ENCODE measurements at places on chromosomes 4 and X.

GRCh38 chr4:100582146-100582545, 64.3 kb upstream of the EMCN start:
- no peak for DNase-seq

DNA sequence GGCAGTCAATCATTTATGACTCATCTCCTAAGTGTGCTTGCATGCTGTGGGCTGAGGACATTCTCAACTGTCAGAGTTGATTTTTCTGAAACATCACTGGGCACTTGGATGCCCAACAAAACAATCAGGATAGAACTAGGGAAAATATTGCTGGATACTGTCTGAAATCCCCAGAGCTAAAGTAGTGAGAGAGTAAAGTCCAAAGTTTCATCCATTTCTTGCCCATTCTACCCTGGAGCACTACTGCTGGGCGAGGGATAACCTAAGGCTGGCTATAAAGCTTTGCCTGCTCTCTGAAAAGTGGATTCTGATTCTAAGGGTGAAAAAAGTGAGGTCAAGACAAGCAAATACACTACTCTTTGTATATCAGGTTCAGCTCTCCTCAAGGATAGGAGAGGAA, 279.6 kb upstream of the EDA2R start:
- DNase-seq, result no peak

DNA sequence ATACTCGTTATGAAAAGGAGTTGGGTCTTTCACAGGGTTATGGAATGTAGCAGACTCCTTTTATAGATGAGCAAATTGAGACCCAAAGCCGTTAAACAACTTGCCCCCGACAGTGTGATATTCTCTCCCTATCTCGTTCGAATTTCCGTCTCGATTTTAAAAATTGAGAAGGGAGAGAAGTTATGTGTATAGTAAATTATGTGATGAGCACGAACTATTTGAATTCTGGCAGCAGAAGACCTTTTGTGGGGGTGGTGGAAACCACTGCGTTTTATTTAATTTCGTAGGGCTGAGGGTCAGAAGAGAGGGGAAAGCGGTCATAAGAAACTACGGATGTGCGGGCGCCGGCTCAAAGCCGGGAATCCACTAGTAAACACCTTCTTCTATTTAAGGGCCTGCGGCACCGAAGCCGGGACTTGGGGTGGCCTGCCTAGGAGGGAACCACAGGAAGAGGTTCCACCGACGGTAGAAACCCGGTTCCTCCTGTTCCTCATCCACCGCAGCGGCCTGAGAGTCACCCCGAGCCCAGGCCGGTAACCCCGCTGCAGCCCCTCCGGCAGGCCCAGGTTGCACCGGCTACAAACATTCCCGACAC, 1.5 kb upstream of the DDX3X start:
- DNase-seq, result no peak

DNA sequence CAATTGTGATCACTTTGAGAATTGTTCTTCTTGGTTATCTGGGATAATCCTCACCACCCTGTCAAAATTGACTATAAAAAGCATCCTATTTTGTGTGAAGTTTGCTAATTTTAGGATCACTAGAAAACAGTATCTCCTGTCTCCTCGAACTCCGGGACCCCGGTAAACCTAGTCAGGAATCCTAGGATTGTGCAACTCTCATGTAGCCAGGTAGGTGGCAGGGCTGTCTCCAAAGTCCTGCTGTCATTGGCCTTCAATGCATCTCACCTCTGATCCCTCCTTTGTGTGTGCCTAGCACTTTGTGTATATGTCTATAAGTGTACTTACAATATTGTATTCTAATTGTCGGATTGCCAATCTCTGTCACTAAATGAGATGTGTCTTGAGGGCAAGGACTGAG, 1564.8 kb downstream of the RPA4 start:
- no peak for DNase-seq

GRCh38 chrX:26442340-26442739, 226.4 kb downstream of the MAGEB5 start:
- no peak for DNase-seq

- DNase-seq, result no peak
Observed at GRCh38 chrX:142076633-142077032, 128.5 kb downstream of the MAGEC2 start.

DNA sequence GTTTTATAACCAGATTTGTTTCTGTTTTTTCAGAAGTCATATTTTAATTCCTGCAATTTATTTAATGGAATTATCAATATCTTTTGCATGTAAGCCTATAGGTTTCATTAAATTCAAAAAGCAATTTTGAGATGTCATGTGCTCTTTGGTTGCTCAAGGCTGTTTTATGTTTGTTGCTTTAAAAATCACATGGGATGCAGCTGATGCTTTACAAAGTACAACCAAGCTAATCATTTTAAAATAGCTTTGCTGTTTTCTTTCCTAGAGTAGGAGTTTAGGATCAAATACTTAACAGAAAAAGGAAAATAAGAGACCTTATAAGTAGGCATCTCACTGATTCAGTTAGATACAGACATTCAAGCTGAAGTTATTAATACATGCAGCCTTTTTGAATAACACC, 11.3 kb downstream of the CPEB2 start:
- DNase-seq, result no peak

- DNase-seq, result no peak
Observed at GRCh38 chr4:101953949-101954348, 163.4 kb downstream of the BANK1 start.

- no peak for DNase-seq
Observed at GRCh38 chr4:42750091-42750490, 93.2 kb upstream of the ATP8A1 start.

DNA sequence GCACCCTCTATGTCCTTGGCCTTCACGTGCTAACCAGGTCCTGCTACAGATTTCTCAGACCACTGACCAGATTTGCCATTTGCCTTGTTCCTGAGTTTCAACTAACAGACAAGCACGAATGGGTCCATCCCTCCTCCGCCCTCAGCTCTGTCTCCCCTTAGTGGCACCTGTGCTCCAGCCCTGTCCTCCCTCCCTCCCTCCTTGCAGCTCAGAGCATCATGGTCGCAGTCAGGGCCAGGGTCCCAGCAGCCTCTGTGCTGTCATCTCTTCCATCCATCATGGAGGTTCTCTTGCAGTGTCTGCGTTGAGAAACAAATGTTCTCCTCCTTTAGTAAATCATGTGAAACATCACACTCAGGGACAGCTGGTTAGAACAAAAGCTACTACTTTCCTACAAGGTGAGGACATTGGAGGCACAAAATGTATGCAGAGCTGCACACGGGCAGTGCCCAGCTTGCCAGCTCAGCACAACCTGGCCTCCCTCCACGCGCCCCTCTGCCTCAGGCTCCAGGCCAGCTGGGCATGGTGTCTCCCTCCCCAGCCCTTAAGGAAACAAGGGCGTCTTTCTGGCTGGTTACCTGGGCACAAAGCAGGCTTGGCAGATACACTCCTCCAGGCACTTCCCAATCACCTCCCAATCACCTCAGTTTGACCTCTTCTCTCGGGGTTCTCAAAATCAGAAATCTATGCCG, 79.5 kb upstream of the ATP6AP2 start:
- DNase-seq, result no peak

- no peak for DNase-seq
Observed at GRCh38 chrX:133939655-133940302, 45.6 kb downstream of the GPC3 start.

- DNase-seq, result no peak
Observed at GRCh38 chr4:42605264-42605663, 51.6 kb downstream of the ATP8A1 start.

- DNase-seq, result no peak
Observed at GRCh38 chr4:94032754-94033153, 174.9 kb upstream of the SMARCAD1 start.

DNA sequence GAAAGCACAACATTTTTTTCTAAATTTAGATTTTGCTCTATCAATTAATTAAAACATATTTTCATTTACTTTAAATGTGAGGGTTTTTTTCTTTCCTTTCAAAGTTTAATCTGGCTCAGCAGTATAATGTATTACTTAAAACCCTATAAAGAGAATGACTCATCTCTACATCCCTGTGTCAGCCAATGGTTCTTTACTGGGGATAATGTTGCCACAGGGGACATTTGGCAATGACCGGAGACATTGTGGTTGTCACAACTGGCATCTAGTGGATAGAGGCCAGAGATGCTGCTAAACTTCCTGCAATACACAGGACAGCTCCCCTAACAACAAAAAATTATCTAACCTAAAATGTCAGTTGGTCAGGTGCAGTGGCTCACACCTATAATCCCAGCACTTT, 53.8 kb downstream of the SYNPO2 start:
- DNase-seq, result no peak

GRCh38 chrX:134932528-134933217, 58.1 kb upstream of the SMIM10 start:
- DNase-seq, result no peak

DNA sequence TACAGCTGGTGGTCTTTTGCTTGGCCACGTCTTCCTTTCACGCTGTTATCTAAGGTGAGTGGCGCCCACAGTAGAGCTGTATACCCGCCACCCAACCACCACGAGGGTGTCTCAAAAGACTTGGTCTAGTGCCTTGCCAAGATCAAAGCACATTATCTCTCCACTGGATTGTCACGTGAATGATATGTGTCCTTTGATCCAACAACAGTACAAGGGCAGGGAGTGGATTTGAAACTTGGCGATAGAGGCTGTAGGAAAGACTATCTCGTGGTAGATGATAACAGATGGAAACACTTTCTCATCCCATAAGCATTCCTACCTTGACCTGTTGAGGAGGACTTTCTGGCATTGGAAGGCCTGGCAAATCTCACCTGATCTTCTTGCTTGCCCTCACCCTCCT, 37.7 kb upstream of the BCLAF3 start:
- no peak for DNase-seq

- no peak for DNase-seq
Observed at GRCh38 chrX:132737743-132738142, 220.7 kb downstream of the HS6ST2 start.

DNA sequence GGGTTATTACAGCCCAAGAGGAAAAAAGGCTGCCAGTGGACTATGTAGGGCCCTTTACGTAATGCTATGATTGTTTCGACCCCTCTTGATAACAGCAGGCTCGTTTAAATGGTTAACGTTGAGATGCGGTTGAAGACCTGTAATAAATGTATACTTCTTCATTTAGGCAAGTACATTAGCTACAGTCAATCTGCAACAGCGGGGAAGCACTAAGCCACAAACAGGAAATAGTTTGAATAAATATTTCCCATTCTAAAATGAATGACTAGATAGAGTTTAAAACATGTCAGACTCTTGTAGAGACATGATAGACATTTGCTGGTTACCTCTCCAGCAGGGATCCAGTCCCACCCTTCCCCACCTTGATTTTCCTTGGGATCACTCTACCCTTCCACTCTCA, 38.1 kb upstream of the STIM2 start:
- no peak for DNase-seq

DNA sequence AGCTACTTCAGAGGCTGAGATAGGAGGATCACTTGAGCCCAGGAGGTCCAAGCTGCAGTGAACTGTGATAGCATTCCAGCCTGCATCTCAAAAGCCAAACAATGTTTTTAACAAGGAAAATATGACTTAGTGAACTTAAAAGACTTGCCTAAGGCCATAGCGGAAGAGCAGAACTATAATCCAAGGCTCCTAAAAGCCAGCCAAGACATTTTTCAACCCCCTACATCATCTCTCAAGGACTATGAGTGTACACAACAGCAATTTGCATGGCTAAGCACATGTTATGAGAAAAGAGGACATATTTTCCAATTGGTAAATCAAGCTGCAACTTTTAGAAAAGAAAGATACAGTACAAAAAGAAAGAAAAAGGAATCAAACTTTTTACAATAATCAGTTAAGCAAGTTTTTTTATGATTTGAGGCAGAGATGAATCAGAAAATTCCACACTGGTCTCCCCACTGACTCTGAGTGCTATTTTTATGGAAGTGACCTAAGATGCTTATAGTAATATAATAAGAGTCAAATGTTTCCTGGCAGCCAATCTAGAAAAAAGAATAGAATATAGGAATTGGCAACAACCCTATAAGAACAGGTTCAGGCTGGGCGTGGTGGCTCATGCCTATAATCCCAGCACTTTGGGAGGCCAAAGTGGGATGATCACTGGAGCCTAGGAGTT, 9.8 kb upstream of the ACOT9 start:
- DNase-seq, result no peak

DNA sequence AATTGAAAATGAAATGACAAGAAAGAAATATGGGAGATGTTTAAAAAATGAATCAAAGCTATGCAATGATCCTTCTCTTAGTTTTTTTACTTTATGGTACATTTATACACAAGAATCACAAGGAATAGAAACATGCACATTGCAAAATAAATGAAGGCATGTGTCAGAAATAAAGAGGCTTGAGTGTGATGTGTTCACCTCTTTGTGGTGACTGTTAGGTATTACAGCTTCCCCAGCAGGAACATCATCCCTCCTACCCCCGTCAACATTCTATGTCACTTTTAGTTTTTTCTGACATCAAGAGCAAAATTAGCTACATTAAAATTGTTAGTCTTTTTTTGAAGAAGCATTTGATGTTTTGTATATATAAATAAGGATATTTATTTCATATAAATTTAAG, 214.8 kb downstream of the SLC4A4 start:
- DNase-seq, result no peak
